ENCODE measurements at places on chromosomes 3 and 15.

DNA sequence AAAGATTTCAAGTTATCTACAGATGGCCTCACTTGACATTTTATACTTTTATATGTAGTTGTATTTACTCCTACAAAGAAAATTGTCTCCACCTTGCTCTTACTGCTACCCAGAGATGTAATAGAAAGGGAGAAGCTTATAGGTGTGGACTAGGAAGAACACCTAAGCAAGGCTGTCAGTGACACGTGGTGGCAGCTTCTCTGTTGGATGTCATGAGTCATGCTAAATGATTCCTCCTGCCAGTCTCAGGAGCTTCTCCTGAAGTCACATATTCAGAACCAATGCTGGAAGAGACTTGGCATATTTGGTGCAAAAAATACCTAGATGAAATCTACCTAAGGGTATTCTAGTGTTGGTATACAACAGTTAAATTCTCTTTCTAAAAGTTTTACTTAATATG lies 184.7 kb downstream of the LRRC3B start:
- DNase-seq: no peak

- DNase-seq: no peak
Measured at GRCh38 chr3:127775398-127776109, 46.8 kb downstream of the MGLL start.

- DNase-seq: no peak
Measured at GRCh38 chr15:62964251-62964650, 78.3 kb upstream of the TPM1 start.

GRCh38 chr3:79257791-79258190 lies 510.0 kb downstream of the ROBO1 start:
- no peak for DNase-seq

- no peak for DNase-seq
Measured at GRCh38 chr15:29349196-29349595, 79.6 kb upstream of the NSMCE3 start.

- no peak for DNase-seq
Measured at GRCh38 chr3:30493911-30494311, 112.5 kb upstream of the TGFBR2 start.

- peak; percentile 70 for DNase-seq
Measured at GRCh38 chr15:46961795-46962194, 755.5 kb upstream of the SEMA6D start.

- DNase-seq: no peak
Measured at GRCh38 chr3:13776253-13777050, 103.4 kb downstream of the WNT7A start.

DNA sequence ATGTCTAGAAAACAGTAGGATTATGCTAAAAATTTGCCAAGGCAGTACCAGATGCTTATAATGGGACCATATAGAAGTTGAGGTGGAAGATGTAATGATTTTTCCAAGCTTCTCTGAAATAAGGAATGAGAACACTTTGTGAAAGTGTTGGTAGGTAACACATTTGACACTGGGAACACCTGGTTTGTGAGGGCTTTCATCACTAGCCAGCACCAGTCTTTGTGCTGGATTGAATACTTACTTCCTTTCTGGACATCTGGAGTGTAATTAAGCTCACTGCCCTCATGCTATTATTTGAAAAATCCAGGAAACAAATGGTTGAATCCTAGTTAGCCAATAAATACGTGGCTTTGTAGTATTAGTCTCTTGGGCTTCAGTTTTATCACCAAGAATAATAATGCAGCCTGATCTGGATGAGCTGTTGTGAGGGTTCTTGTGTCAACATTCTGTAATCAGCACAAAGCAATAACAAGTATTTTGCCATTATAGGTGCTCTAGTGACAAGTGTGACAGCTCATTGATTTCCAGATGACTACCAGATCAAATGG lies 12.9 kb downstream of the CCDC80 start:
- DNase-seq: no peak

Data from renal pelvis (tissue), 12 donors.